ENCODE measurements at places on chromosomes 3 and 15.

DNA sequence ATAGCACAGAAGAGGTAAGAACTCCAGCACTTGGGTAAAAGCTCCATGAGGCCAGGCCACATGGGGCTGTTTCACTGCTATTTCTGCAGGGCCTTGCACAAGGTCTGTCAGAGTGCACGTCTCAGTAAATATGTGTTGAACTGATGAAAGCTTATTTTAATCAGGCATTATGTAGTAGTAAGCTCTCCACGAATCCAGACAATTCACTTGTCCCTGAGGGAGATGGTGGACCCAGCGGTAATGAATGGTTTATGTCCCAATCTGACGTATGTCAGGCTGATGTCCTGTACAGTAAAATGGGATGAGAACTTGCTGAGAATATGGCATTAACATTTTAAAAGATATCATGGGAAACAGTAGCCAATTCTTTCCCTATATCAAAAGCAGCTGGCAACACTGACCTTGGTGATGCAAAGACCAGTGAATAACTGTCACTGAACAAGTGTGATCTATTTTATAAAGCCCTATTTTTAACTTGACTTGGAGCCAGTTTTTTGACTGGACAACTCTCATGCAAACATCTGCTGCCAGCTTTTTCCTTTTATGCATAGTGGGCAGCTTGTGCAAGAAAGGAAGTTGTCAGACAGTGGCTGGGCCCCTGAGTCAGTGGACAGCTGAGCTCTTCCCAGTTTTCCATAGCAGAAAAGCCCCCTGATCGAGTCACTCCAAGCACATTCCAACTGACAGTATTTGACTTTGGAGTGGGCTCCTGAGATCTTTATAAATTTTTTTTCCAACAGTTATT, 519.8 kb upstream of the MDFIC2 start:
- DNase-seq = no peak

- no peak for DNase-seq
These were observed 11.4 kb upstream of the PEX5L start for GRCh38 chr3:180048103-180048502.

DNA sequence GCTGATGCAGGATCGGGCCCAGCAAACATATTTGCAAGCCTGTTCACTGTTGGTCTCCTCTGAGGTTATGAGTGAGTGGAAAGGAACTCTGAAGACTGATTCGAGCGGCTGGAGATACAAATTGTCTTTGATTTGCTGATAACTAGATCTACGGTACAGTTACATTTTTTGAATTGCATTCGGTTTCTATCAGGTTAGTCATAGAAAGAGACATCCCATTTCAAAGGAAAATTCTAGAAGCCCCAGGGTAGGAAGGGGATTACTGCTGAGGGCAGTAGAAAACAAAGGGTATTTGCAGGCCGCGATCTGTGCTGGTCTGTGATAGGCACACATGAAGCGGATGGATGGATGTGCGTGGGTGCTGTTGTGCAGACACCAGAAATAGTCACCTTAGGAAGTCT, 228.4 kb downstream of the ITPR1 start:
- no peak for DNase-seq

DNA sequence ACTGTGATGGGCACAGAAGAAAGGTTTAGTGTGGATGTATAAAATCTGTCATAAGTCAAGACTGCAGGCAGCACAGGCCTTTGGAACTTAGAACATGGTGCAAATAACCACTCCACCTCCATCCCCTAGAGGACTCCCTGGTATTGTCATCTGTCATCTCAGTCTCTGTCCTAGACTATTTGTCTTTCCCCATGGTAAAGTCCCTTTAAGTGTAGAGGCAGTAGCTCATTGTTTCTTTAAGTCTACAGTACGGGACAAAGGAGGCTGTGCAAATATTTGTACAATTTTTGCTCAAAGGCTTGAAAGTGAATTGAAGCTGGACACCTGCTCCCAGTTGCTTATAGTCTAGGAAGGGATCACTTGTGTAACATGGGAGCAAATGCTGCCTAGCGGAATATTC, 3.2 kb upstream of the PXYLP1 start:
- peak; percentile 13 for DNase-seq

GRCh38 chr3:171851660-171852058, 8.5 kb downstream of the TMEM212 start:
- no peak for DNase-seq
